Upper lobe of right lung (tissue), 1 donor: ENCODE measurements at places on chromosomes 3 and 15. TPM values are rescaled to one million over a fixed set of nuclear protein-coding genes. Genes with fewer than 3 reads are reported as not detected.

PARP16 gene
- total RNA-seq, result 8.3 TPM

DNA sequence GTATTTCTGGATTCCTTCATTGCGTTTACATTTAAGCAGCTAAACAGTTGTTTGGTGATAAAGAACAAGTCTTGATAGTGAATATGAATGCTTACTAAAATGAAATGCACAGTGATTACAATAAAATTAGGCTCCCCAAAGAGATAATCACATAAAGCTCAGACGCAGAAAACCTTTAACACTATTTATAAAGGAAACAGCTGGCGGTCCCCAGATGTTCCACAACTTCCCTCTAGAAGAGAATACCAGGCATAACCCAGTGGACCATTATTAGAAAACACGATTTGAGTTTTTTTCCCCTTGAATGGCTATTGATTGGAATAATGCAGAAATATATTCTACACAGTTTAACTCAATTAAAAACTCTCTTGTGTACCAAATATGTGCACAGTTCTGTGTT, 573.2 kb downstream of the DIPK2A start:
- H3K36me3 ChIP-seq, result no peaks in the 10 kb centered on the region
- no peak overlapping the region for H3K27ac ChIP-seq
- H3K4me3 ChIP-seq, result no peak overlapping the region
- no peaks in the 10 kb centered on the region for H3K4me1 ChIP-seq
- no peak for DNase-seq

DNA sequence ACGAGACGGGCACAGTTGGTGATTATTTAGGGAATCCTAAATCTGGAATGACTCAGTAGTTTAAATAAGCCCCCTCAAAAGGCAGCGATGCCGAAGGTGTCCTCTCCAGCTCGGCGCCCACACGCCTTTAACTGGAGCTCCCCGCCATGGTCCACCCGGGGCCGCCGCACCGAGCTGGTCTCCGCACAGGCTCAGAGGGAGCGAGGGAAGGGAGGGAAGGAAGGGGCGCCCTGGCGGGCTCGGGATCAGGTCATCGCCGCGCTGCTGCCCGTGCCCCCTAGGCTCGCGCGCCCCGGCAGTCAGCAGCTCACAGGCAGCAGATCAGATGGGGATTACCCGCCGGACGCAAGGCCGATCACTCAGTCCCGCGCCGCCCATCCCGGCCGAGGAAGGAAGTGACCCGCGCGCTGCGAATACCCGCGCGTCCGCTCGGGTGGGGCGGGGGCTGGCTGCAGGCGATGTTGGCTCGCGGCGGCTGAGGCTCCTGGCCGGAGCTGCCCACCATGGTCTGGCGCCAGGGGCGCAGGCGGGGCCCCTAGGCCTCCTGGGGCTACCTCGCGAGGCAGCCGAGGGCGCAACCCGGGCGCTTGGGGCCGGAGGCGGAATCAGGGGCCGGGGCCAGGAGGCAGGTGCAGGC, 318.0 kb downstream of the FGF12 start:
- peaks cover 34% of the 10 kb centered on the region for H3K27me3 ChIP-seq
- no peaks in the 10 kb centered on the region for H3K36me3 ChIP-seq
- H3K4me3 ChIP-seq, result peak overlapping the region; percentile 45
- no peaks in the 10 kb centered on the region for H3K4me1 ChIP-seq
- peak overlapping the region; percentile 51 for H3K27ac ChIP-seq

GRCh38 chr15:41578736-41579383, 19.8 kb downstream of the TYRO3 start:
- no peak overlapping the region for H3K4me3 ChIP-seq
- H3K27me3 ChIP-seq, result no peaks in the 10 kb centered on the region
- H3K27ac ChIP-seq, result peak overlapping the region; percentile 63
- H3K4me1 ChIP-seq, result no peaks in the 10 kb centered on the region
- DNase-seq, result no peak

DNA sequence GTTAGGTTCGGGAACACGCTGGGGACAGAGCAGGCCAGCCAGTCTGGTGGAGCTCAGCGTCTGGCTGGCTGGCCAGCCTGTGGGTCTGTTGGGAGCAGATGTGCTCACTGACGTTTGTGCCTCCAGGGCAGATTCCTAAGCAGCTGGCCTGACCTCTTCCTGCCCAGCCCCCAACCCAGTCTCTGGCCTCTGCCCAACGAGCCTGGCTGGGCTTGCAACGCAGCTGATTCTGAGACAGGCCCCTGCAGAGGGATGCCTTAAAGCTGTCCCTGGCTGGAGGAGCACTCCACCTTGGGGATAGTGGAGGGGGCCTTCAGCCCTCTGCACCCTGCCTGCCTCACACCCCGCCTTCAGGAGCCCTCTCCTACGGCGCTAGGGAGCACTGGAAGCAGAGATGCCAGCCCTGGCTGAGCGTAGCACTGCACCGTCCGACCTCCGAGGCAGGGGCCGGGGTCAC, 46.0 kb downstream of the KLF13 start:
- H3K27ac ChIP-seq, result peak overlapping the region; percentile 49
- H3K4me1 ChIP-seq, result peaks cover 79% of the 10 kb centered on the region
- no peak overlapping the region for H3K4me3 ChIP-seq
- peaks cover 42% of the 10 kb centered on the region for H3K36me3 ChIP-seq
- DNase-seq, result no peak

- DNase-seq, result no peak
- peaks cover 3% of the 10 kb centered on the region for H3K4me1 ChIP-seq
- no peaks in the 10 kb centered on the region for H3K27me3 ChIP-seq
- H3K36me3 ChIP-seq, result no peaks in the 10 kb centered on the region
Observed at GRCh38 chr15:100909565-100909964, 9.6 kb upstream of the LRRK1 start.

GRCh38 chr3:55906896-55907295, 419.8 kb upstream of the WNT5A start:
- H3K4me1 ChIP-seq, result no peaks in the 10 kb centered on the region
- no peaks in the 10 kb centered on the region for H3K27me3 ChIP-seq
- no peak for DNase-seq
- no peaks in the 10 kb centered on the region for H3K36me3 ChIP-seq
- no peak overlapping the region for H3K4me3 ChIP-seq

GRCh38 chr3:142560118-142560517, 18.4 kb downstream of the ATR start:
- no peak overlapping the region for H3K27ac ChIP-seq
- no peak overlapping the region for H3K4me3 ChIP-seq
- H3K4me1 ChIP-seq, result no peaks in the 10 kb centered on the region
- H3K36me3 ChIP-seq, result peaks cover 86% of the 10 kb centered on the region
- DNase-seq, result no peak
